ENCODE measurements at places on chromosomes 2 and 18. TPM values are rescaled to one million over a fixed set of nuclear protein-coding genes. Genes with fewer than 3 reads are reported as not detected.

RTP5 gene
- total RNA-seq: 0.21 TPM

DNA sequence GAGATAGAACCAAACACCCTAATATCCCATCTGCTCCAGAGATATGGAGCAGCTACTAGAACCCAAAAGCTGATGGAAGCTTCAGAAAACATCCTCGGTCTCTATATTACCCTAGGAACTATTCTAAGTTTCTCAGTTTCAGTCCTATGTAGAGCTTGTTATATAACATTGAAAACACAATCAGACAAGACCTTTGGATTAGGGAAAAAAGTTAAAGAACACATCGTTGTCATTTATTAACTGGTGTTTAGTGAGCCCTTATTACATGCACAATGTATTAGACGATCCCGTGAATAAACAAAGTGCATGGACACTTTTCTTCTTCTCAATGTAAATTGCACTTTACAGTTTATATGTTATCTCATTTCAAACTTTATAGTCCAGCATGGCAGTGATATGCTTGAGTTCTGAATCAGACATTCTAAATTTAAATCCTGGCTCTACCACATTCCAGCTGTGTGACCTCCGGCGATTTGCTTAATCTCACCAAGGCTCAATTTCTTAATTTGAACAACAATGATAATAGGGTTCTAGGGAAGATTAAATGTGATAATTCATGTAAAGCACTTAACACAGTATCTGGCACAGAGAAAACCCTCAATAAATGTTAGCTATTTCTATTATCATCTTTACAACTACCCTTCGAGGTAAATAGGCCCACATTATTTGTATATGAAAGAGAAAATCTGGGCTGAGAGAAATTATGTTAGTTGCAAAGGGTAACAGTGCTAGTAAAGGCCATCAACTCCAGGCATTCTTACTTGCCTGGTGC lies 83.6 kb upstream of the PIK3C3 start:
- DNase-seq: no peak

TMEM37 gene
- 2.2 TPM for total RNA-seq

- DNase-seq: no peak
Measured at GRCh38 chr2:216925636-216926366, 65.9 kb upstream of the TNP1 start.

AKAIN1 gene
- not detected for total RNA-seq

DNA sequence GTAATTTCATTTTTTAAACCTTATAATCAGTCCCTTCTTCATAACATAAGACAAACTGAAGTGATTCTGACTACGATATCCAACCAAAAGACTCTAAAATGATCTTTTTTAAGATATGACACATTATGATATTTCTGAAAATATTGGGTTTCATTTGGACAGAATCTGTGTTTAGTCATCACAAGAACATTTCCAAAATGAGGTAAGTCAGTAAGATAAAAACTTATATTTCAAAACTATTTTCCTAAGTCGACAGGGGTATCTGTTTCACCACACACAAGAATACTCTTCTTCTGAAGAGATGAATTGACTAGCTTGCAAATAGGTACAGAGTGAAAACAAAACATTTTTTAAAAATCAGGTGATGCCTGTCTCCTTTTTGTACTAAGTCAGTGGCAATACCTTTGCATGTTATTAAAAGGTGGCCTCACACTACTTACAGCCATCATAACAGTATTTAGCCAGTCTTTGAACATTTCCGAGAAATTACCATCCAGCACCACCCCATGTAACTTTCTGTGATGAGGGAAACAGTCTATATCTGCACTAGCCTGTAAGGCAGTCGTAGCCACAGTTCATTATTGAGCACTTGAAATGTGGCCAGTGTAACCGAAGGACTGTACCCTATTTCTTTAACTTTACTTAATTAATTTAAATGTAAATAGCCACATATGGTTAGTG lies 13.5 kb downstream of the STK39 start:
- no peak for DNase-seq

GRCh38 chr2:111941531-111941930 lies 43.1 kb downstream of the MERTK start:
- no peak for DNase-seq

NDUFS1 gene
- 94.4 TPM for total RNA-seq

RTKN gene
- 36.4 TPM for total RNA-seq

DNA sequence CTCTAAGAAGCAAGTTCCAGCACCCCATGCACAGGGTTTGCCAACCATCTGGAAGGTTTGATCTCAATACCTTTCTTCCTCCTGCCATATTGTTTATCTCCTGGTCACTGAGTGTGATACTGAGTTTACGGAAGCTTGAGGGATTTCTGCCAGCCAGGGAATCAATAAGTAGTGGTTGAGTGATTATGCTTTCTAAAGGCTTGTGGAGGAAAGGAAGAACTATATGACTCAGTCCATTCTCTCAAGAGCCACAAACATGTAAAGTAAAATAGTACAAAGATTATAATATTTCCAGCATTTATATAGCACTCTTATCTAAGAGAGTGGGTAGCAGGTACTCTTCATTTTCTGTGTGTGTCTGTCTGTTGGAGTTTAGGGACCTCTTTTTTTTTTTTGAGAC lies 49.2 kb downstream of the SLC4A3 start:
- DNase-seq: no peak

DNA sequence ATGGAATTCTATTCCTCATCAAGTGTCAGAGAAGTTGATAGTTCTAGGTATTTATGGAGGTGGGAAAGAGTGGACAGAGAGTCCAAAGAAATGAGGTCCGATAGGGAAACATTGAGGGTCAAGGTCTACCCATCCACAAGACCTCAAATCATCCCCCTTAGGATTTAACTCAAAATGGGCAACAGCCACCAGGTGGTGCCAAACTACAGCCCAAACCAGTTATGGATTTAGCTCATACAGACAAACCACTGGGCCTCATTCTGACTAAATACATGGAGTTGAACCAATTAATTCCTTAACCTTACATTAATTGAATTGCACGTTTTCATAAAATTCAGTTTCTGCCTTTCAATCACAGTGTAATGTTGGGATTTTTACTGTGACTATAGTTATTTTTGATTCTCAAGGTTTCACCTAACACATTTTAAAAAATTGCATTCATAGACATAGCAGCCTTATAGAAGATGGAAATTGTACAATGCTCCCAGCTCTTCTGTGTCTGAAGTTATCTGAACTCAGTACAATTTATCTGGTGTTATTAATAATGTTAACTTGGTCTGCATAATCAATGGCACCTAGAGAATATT lies 98.2 kb upstream of the HNMT start:
- no peak for DNase-seq

- DNase-seq: no peak
Measured at GRCh38 chr2:5546181-5546580, 146.0 kb upstream of the SOX11 start.

DNA sequence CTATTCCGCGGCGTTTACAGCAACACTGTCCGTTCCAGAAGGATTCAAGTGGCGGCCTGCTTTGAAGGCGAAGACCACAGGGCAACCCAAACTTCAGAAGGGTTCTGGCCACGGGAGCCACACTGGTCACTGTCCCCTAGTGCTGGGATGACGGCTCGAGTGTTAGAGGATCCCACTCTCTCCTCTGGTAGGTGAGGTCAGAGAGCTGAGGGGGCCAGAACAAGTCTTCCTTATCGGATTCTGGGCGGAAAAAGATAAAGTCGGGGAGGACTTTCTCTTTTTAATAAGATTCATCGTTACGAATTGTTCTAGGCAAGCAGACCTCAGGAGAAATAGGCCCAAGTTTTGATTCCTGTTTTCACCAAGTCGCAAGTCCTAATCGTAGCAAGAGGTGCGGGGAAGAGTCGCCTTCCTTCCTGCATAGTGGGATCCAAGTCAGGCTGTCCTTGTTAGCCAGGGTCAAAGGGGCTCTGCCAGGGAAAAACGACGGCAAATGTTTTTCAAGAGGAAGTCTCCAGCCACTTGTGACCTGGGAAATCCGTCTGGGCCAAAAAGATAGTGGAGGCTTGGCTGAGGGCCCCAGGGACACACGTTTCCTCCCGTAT lies 864 bp upstream of the MYL12A start:
- peak; percentile 50 for DNase-seq

- no peak for DNase-seq
Measured at GRCh38 chr18:65659912-65660311, 90.9 kb upstream of the CDH7 start.

- no peak for DNase-seq
Measured at GRCh38 chr2:229350117-229350805, 79.2 kb upstream of the PID1 start.

SPATS2L gene
- total RNA-seq: 114 TPM

DNA sequence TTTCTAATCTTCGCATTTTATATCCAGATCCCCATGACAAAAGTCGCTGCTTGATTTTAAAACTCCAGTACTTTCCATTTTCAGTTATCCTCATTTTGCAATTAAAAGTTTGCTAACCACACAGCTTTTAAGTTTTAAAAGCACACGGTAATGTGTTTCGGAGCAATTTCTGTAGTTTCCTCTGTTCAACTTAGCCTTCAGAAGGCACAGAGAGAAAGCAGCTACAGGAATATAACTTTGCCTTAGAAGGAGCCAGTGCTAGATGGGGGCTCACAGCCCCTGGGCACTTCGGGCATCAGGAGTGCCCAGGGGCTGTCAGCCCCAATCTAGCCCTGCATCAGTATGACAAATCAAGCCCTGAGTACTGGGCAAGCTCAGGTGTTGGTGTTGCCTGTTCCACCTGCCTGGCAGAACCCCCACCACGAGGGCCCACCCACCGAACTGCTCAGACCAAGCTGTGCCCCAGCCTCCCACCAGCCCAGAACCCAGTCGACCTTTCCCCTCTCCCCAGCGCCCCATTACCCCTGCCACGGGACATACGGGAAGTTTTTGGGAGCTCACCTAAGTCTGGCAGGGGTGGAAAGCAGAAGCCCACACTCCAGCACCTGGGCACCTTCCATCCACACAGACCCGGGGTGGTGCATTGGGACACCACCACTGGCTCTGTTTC lies 47.3 kb downstream of the TRABD2A start:
- DNase-seq: no peak

DNA sequence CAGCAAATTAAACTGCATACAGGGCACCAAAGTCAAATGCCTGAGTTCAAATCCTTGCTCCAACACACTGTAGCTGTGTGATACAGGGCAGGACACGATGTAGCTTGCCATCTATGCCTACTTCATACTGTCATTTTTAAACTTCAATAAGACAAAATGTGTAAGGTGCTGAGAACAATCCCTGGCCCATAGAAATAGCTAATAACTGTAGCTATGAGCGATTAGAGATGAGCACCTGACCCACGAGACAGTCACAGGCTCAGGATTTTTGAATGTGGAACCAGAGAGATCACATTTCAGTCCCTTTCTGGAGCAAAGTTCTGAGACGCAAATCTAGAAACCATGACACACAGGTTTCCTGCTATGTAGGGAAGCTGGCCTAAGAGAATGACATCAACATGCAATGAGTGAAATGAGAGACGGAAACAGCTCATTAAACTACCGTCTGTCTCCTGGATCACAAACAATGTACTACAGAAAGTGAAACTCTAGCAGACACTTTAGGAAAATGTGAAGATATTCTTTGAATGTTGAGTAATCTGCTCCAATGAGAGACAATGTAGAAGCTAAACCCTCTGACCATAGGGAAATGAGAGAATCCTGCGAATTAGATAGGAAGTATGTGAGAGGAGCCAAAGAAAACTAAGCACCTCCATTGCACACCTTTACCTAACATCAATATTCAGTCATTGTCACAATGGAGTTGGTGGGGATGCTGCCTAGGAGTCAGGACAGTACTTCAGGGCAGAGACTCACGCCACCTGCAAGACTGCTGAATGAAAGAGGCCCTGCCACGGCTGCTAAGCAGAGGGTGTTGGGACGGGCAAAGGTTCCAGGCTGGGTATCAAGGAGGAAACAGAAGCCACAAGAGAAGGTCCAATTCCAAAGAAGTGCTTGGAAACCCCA lies 25.5 kb downstream of the B4GALT6 start:
- DNase-seq: no peak

GRCh38 chr2:216312441-216312840 lies 59.8 kb downstream of the MARCHF4 start:
- DNase-seq: no peak

TLX2 gene
- not detected for total RNA-seq

GRCh38 chr2:150127995-150128394 lies 359.5 kb downstream of the RND3 start:
- no peak for DNase-seq

LOXL3 gene
- 6.4 TPM for total RNA-seq

DNA sequence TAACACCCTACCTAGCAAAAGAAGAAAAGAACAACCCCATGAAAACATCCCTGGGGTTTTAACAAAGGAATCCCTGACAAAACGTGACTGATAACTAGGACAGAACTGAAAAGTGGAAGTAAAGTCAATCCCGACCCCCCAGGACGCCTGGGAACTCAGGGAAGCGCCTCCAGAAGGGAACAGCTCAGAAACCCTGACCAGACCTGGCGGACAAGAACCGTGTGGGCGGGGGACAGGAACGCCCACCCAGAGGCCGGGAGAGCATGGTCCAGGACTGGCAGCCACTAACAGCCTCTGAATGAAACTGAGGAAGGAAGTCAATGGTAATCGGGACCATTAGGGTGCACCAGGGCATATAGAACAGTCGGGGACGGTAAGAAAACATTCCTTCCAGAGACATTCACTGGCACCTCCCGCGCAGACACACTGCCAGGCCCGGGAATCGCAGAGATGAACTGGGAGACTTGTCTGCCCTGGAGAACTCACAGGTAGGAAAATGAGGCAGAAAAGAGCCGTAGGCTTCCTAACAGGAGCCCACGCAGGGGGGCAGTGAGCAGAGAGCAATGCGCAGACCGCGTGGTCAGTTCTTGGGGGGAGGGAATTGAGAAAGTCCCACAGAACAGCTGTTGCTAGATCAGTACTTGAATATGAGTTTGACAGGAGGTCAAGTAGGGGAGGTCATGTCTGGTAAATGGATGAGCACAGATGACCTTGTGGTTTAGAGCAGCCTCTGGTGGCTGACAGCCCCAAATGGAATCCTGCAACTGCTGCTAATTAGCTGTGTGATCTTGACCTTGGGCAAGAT lies 1.3 kb upstream of the TBC1D8 start:
- no peak for DNase-seq

PCGF1 gene
- 46.6 TPM for total RNA-seq

- DNase-seq: no peak
Measured at GRCh38 chr18:67243799-67244587, 272.5 kb downstream of the DSEL start.

ZNF396 gene
- 4.8 TPM for total RNA-seq

- no peak for DNase-seq
Measured at GRCh38 chr2:238963161-238963970, 115.5 kb downstream of the TWIST2 start.

- no peak for DNase-seq
Measured at GRCh38 chr2:223537651-223538601, 64.2 kb downstream of the SCG2 start.
